Fibroblast of skin of left quadriceps (primary cell): ENCODE measurements at places on chromosomes 13 and 19.

- DNase-seq = no peak
Measured at GRCh38 chr13:33270895-33271538, 14.5 kb downstream of the STARD13 start.

GRCh38 chr13:91644806-91645205 lies 246.4 kb downstream of the GPC5 start:
- DNase-seq = no peak

GRCh38 chr19:30651066-30651465 lies 278.9 kb downstream of the ZNF536 start:
- no peak for DNase-seq

DNA sequence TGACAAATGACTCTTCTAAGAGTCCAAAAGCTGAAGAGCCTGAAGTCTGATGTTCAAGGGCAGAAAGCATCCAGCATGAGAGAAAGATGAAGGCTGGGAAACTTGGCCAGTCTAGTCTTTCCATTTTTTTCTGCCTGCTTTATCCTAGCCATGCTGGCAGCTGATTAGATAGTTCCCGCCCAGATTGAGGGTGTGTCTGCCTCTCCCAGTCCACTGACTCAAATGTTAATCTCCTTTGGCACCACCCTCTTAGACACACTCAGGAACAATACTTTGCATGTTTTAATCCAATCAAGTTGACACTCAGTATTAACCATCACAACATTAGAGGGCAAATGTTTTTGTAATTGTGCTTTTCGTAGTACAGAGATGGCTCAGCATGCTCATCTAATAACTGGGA lies 267.5 kb upstream of the KLHL1 start:
- no peak for DNase-seq

DNA sequence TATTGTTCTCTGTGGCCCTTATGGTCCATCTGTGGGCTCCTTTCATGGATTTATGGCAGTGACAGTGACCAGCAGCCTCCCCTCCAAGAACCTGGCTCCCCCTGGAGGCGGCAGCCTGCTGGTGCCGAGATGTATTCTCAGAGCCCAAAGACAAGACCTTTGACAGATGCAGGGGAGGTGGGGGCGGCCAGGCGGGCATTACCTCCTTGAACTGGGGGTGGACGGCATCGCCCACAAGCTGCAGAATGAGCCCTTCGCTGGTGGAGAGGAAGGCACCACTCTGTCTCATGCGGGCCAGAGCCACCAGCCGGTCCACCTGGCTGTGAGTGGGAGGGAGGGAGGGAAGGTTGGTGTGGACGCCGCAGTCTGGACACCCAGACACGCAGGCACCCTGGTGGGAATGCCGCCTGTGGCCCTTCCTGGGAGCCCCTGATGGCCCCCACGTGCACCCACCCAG lies 6.6 kb downstream of the ISOC2 start:
- DNase-seq = no peak

- no peak for DNase-seq
Measured at GRCh38 chr19:47507924-47508553, 6.8 kb downstream of the NAPA start.

- DNase-seq = no peak
Measured at GRCh38 chr19:23283925-23284324, 33.7 kb upstream of the ZNF724 start.

- no peak for DNase-seq
Measured at GRCh38 chr13:50214514-50214913, 199.3 kb downstream of the KCNRG start.

- DNase-seq = no peak
Measured at GRCh38 chr19:45472563-45473366, 5.0 kb downstream of the FOSB start.

DNA sequence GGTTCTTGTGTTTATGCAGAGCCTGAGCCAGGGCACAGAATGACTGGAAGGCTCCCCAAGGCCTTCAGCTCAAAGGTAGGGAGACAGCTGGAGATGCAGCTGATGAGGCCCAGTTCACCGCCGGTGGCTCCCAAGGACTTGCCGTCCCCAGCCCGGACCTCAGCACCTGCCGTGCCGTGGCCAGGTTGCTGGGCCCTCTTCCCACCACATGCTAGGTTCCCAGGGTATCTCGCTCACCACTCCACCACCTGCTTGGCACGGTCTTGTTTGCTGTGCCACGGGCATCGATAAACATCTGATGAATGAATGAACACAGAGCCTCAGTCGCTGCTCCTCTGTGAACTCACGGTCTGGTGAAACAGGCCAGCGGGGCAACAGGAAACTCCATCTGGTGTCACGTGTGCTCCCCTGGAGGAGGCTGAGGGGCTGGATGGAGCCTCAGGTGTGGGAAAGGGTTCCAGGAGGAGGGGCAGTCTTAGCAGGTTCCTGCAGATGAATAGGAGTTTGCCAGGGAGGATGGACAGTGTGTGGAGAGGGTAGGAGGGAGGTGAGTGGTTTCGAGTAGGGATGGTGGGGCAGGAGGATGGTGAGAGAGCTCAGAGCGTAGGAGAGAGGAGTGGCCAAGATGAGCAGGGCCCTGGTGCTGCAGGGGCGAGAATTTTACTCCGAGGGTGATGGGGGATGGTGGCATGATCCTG lies 3.6 kb upstream of the KLK14 start:
- DNase-seq = no peak

- peak; percentile 66 for DNase-seq
Measured at GRCh38 chr19:12052497-12053169, at the start of gene ZNF878. Gene ZNF878 (minus strand): TSS chr19:12052961. CDS start chr19:12052801, 160 bp downstream.

- DNase-seq = no peak
Measured at GRCh38 chr13:94414141-94414540, 65.3 kb downstream of the DCT start.

- DNase-seq = no peak
Measured at GRCh38 chr13:112442483-112443090, 66.4 kb downstream of the SPACA7 start.

DNA sequence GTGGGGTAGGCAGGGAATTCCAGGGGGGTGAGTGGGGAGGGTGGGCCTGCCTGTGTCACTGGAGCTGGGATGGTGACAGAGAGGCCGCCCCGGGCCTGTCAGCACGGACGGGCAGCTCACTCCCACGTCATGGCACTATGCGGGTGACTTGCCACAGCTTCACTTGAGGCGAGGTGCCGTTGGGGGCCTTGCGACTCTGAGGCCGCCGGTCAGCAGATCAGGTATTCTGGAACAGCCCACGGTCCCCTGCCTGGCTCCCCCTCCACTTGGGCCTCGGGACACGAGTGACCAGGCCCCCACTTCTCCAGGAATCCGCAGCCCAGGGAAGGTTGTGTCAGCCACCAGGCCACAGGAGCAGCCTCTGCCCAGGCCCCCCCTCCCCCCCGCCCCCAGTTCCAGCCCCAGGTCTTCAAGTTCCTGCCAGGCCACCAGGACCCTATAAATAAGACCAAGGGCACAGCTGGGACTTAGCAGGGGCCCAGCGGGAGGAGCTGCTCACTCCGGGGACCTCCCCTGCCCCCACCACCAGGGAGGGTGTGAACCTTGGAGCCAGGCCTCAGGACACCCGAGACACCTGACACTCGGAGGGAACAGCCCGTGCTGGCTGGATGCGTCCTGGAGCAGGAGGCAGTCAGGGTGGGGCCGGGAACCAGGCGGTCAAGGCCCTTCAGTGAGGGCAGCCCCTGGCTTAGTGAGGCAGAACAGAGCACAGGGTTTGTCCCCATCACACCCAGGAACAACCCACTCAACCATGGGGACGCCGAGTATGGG lies 2.7 kb upstream of the MIDN start:
- no peak for DNase-seq

DNA sequence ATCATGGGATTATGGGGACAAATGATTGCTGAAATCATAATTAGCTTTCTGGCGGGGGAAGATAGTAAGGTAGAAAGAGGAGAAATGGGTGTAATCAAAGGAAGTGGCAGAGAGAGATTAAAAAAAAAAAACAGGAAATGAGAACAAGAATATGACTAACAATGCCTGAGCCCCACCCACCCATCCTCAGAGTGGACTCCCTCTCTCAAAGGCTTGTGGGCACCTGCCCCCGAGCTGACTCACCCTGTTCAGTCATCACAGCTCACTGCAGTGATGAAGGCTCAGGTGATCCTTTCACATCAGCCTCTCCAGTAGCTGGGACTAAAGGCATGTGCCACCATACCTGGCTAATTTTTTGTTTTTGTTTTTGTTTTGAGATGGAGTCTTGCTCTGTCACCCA lies 26.4 kb upstream of the TPT1 start:
- DNase-seq = peak; percentile 57

DNA sequence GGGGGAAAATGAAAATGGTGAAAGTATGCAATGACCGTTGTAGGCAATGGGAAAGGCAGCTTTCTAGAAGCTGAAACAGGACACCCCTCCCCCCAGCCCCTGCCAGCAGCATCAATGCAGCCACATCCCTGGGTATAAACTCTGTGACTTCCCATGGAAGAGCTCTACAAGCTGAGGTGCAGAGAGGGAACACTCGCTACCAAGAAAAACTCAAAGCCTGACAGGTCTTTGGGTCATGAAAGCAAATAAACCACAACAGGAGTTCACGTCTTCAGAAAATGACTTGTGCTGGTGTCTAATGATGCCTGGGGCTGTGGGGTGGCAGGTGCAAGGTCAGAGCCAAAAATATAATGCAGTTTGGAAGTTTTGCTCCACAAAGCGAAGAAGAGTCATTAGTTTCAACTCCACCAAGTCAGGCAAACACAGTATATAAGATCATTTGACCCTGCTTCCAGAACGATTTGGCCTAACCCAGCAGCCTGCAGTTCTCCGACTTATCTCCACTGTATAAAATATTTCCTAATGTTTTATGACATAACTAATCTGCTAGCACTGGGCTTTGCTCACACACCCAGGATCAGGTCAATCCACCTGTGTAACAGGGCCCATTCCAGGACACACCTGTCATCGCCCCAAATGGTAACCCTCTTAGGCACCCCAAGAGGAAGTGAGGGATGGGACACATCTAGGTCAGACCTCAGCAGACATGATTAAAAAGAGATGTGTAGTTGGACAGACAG lies 102.1 kb downstream of the IRS2 start:
- no peak for DNase-seq

- no peak for DNase-seq
Measured at GRCh38 chr19:18906605-18907519, 10.9 kb upstream of the CERS1 start.

DNA sequence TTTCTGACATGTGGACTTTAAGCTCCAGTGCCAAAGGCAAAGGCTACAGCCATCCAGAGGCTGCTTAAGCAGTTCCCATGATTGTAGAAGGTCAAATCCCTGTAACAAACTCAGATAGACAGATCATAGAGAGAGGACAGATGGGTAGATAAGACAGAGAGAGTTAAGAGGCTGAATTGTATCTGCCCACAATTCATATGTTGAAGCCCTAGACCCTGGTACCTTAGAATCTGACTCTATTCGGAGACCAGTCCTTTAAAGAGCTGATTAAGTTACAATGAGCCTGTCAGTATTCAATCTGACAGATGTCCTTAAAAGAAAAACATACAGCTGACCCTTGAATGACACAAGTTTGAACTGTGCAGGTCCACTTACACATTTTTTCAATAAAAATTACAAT lies 115.2 kb downstream of the RAP2A start:
- no peak for DNase-seq

DNA sequence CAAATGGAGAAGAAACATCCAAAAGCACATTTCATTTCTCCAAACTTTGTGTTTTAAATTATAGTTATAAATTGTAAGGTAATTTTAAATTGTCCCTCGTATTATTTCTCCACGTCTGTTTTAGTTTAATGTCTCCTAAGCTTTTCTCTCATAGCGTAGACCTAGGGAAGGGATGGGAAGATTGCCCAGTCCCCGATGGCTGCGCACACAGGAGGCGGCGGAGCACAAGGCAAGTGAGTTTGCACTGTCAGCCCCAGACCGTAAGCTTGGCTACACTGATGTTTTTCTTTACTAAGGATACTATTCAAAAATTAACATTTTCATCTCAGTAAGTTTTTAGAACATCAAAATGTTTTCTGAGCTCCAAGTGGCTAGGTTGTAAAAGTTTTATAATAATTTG lies 72.3 kb downstream of the GPR12 start:
- no peak for DNase-seq

GRCh38 chr19:19482809-19483596 lies 32.3 kb downstream of the TSSK6 start:
- no peak for DNase-seq

DNA sequence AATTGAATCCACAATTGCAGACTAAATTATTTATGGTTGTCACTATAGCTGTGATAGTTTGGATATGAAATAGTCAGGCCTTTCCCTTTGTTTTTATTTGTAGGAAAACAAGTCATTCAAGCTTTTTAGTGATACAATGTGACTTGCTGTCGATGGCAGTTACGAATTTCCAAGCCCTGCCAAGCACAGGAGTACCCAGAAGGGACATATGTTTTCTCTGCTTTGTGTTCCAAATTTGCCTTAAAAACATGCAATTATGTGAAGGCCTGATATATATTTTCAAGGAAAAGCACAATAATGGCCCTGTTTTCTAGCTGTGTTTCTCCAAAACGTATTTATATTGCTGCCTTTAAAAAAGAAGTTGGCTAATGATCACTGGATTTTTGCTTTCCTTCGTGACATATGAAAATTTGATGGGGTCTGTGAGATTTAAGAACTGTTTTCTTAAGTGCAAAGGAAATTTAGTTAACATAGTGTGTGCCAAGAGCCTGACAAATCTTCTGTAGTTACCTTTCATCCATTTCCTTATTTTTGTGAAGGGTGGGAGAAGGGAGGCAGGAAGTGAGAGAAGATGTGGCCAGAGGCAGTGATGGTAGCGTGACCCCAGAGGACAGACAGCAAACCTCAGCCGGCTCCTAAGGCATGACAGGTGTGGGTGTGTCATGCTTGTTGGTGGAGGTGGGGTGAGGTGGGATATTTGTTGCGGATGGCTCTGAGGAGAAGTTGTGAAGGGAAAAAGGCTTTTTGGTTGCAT lies 79.6 kb downstream of the TEX26 start:
- DNase-seq = no peak

GRCh38 chr19:39951686-39952085 lies 17.3 kb upstream of the FCGBP start:
- peak; percentile 15 for DNase-seq

- no peak for DNase-seq
Measured at GRCh38 chr13:75704927-75705288, 68.8 kb downstream of the LMO7 start.

DNA sequence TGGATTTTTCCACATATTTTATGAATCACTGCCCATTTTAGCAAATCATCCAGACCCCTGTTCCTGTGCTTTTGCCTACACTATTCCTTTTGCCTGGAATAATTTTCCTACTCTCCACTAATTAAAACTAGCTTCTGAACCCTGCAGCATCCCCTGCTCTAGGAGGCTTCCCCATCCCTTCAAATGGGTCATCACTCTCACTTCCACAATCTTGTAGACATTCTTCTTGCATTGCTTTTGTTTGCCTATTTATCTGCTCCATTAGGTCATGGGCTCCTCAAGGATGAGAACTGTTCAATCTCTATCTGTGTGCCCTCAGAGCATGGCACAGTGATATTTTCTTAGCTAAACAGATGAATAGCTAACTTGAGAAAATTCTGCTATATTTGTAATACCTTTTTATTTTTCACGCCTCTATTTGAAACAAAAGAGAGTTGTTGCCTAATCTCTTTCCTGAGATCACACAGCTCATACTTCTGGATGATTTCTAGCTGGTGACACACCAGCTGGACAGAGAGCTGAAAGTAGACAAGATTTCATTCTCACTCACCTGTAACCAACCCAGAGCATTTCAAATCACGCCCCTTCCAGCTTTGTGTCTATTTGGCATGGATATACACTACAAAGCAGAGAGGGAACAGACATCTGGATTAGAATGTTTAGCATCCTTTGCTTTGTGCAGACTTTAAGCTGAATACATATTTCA lies 466.0 kb downstream of the FOXO1 start:
- no peak for DNase-seq

- DNase-seq = no peak
Measured at GRCh38 chr13:106596275-106596937, 28.5 kb upstream of the ARGLU1 start.
